ENCODE measurements at places on chromosomes 12 and 14. TPM values are rescaled to one million over a fixed set of nuclear protein-coding genes. Genes with fewer than 3 reads are reported as not detected.

DNA sequence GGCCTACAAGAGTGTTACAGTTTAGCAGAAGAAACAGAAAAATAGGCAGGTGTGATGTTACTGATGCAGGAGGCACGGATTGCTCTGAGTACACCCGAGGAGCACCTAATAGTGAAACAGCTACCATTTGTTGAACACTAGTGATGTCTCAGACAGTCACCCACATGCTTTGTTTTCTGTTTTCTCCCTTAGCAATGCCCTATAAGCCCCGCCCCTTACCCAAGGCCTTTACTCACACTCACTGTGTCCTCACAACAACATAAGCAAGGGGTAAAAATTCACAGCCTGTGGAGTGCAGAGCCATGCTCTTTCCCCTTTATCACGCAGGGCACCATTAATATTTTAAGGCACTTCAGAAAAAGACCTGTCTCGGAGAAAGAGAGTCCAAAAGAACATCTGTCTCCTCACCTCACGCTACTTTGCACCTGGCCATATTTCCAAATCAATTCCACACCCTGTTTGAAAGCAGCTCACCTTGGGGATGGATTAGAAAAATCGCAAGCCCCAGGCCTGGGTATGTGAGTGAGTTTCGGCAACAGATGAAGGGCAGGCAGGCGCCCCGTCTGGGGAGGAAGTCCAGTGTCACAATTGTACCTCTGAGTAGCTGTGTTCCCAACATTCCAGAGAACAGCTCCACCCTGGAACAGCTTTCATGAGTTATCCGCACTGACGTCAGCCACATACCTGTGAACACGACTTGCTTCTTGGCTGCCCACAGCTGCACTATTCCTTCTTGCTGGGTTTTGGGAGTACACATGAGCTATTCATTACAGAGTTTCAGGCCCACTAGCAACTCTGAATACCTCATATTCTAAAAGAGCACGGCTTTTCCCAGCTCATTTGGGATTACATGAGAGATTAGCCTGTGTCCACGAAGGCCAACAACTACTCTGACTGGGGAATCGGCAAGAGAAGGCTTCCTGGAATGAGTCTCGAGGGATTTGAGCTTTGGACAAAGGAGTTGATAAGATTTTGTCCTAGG, 26.0 kb downstream of the MAPK1IP1L start:
- no peaks in the 10 kb centered on the region for H3K27me3 ChIP-seq
- H3K36me3 ChIP-seq: no peaks in the 10 kb centered on the region
- DNase-seq: peak; percentile 32
- peaks cover 12% of the 10 kb centered on the region for H3K4me1 ChIP-seq

- H3K27me3 ChIP-seq: no peaks in the 10 kb centered on the region
- no peaks in the 10 kb centered on the region for H3K36me3 ChIP-seq
- H3K4me3 ChIP-seq: no peak overlapping the region
- no peak for DNase-seq
- H3K4me1 ChIP-seq: no peaks in the 10 kb centered on the region
- no peak overlapping the region for H3K27ac ChIP-seq
Observed at GRCh38 chr12:69044887-69045286, 111.9 kb upstream of the CPM start.

MYF6 gene
- not detected for total RNA-seq

RNASE9 gene
- total RNA-seq: not detected

GRCh38 chr14:56731187-56731586, 79.1 kb downstream of the OTX2 start:
- H3K4me1 ChIP-seq: no peaks in the 10 kb centered on the region
- H3K27me3 ChIP-seq: peaks cover 2% of the 10 kb centered on the region
- H3K36me3 ChIP-seq: no peaks in the 10 kb centered on the region
- no peak overlapping the region for H3K27ac ChIP-seq
- H3K4me3 ChIP-seq: no peak overlapping the region
